ENCODE measurements at places on chromosomes 7 and 10.

DNA sequence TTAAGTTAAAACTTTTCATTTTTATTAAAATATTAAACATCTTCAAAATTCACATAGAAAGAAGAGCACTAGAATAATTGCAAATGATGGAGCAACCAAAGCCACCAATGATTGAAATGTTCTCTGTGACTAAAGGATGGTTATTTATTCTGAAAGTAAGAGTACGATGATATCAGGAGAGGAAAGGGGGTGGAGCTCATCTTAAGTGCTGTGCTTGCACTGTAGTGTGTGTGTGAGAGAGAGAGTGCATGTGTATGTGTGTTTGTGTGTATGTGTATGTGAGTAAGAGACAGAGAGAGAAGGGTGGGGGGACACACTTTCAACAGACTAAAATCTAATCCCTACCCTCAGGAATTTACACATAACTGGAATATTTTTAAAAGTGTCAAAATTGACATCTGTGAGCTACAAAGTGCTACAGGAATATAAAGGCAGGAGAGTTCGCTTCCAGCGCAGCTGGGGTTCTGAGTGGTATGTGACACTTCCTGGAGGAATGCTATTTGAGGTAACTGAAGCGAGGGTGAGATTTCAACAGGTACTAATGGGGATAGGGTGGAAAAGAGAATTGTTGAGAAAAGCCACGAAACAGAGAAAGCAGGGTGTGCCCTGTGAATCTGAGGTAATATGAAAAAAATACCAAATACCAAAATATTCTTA is 57.2 kb upstream of the SMNDC1 start:
- DNase-seq: no peak

GRCh38 chr10:21166557-21167287 is 269.6 kb upstream of the NEBL start:
- DNase-seq: no peak

DNA sequence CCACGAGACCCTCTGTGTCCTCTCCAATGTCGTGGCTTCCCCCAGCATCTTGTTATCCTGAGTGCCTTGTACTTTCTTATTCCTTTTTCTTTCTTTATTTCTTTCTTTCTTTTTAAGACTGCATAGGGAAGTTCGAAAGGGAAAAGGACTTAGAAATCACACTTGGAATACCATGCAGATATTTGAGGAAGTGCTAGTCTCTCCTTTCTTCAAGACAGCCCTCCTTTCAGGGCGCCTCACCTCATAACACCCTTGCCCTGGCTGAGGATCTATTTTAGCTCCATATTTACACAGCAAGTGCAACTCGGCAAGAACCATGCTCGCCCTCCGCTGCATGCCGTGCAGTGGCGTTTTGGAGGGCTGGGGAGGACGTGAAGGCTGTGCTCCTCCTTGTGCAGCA is 232.3 kb upstream of the GLI3 start:
- DNase-seq: no peak

DNA sequence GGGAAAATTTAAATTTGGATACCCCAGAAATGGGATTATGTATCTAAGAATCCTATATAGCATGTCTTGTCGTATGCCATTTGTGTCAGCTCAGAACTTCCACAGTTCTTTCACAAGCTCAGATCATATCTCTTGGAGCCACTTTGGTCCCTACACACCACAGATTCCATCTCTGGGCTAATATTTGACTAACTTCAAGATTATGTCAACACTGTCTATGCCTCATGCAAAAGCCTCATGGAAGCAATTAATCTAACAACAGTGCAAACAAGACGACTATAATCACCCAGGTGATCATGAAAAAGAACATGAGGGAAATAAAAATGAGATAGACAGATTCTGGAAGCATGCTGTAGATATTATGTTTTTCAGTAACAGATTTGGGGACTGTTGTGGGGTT is 189.1 kb downstream of the LRRTM3 start:
- DNase-seq: no peak

DNA sequence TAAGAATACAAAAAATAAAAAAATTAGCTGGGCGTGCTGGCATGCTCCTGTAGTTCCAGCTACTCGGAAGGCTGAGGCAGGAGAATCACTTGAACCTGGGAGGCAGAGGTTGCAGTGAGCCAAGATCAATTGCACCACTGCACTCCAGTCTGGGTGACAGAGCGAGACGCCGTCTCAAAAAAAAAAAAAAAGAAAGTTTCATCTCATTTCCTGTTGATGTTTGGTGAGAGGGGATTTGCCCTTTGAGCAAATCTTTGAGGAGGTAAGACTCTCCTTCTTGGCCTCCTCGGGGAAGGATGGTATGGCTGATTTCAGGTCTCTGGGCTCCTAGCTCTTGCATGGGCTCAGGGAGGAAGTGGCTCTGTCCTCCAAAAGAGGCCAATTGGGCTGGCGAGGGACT is 3.6 kb upstream of the GRID2IP start:
- no peak for DNase-seq

GRCh38 chr7:71343892-71344291 is 211.9 kb downstream of the GALNT17 start:
- DNase-seq: no peak

DNA sequence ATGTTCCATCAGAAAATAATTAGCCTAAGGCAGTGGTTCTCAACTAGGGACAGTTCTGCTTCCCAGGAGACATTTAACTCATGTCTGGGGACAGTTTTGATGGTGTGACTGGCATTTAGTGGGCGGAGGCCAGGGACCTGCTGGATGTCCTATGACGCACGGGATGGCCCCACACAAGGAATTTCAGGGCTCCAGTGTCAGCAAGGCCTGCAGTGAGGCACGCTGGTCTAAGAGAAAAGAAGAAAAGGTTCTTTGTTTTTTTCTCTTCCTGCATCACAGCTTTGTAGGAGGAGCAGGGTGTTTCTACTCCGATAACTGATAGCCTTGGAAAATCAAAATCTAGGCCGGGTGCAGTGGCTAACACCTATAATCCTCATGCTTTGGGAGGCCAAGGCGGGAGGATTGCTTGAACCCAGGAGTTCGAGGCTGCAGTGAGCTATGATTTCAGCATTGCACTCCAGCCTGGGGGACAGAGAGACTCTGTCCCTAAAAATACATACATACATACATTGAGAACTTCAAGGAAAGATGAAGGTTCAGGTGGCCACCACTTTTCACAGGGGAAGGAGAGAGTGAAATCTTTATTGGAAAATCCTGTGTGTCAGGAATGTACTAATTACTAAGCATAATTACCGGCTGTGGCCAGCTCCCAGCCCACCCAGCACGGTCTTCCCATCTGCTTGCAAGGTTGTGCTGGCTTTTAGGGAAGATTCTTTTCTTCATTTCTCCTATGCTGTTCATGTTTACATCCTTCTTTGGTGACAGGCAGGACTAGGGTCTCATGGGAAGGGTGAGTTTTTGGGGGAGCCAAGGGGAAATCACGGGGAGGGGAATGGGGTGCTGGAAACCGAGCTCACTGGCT is 150.4 kb downstream of the ACTR3B start:
- no peak for DNase-seq

DNA sequence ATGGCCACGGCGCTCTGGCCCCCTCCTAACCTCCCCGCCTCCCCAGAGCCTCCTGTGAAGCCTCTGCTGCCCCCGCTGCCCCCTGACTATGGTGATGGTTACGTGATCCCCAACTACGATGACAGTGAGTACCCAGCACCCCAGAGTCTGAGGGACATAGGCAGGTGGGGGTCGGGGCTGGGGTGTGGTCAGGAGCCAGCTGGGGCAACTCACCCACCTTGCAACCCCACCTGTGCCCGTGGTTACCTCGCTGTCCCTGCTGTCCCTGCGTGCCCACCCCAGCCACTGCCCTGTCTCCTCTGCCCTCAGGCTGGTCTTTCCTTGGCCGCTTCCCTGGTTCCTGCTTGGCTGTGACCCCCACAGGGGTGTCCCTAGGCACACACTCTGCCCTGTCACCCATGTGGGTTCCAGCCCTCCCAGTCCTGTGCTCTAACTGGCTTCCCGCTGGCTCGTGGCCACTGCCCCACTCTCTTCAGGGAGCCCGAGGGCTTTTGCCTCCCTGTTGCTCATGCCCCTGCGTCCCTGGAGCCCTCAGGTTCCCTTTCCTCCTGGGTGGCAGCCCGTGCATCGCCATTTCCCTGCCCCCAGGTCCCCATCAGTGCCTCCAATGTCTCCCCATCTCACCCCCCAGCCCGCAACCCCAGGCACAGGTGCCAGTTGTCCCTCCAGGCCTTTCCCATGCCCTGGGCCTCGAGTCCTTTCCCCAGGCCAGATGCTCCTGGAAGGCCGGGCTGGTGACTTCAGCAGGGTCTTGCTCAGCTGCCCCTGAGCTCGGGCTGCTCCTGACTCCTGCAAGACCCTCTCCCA is 4.0 kb downstream of the AEBP1 start:
- no peak for DNase-seq

DNA sequence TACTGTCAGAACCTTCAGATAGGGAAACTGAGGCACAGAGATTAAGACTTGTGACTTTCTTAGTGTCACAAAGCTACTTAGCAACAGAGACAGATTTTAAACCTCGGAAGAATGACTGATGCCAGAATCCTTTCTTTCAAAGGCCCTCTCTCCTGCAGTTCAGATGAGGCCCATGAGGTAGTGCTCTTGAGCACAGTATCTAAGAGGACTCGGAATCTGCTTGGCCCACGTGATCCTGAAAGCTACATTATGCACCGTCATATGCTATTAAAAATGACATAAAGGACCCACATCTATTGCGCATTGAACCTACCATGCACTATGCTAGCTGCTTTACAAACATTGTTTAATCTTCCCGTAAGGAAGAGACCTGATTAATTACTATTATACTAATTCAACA is 355.9 kb downstream of the SFMBT2 start:
- no peak for DNase-seq

DNA sequence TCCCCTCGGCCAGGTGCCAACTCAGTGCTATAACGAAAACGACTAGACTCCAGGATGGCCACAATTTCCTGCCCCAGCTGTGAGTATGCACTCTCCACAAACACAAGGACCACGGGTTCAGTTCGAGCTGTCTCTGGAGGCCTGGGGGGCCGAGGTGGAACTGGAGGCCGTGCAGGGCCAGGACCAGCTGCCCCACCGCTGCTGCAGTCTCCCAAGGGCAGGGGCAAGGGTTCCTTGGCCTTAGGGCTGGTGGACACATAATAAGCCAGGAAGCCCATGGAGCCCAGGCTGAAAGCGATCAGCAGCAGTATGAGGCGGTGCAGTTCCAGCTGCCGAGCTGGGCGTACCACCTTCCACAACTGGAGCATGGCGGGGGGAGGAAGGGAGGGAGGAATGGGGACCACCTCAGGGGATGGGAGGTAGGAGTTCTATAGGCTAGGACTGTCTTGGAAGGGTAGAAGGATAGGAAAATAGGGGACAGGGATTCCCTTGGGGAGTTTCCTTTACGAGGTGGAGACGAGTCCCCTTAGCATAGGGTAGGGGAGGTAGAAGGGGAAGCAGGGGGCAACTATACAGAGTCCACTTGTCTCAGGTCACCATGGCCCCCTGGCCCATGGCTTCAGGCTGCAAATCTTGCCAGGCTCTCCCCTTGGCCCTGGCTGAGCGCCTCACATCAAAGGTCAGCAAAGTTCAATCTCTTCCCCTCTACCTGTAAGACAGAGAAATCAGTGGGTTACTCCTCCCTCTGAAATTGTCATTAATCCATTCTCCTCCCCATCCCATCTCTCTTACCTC is 3.2 kb downstream of the NDST2 start:
- DNase-seq: no peak

DNA sequence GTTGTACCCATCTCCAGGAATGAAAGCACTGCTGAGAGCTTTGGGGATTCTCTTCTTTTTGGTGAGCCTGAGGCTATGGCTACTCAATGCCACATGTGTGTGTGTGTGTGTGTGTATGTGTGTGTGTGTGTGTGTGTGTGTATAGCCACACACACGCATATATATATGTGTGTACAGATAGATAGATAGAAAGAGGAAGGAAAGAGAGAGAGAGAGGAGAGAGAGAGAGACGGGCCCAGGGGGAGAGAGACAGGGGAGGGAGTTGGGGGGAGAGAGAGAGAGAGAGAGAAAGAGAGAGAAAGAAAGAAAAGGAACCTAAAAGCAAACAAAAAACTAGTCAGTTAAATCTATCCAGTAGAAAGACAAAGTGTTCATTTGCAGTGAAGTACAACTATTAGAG is 8.3 kb downstream of the SLC13A4 start:
- no peak for DNase-seq
